ENCODE measurements at places on chromosomes 7 and 10. TPM values are rescaled to one million over a fixed set of nuclear protein-coding genes. Genes with fewer than 3 reads are reported as not detected.

Gene ECD
- 31.5 TPM for total RNA-seq

Gene PNLIPRP2
- not detected for total RNA-seq

Gene CDK14
- total RNA-seq = 21.2 TPM

Gene CDHR3
- 0.19 TPM for total RNA-seq

Gene OR13A1
- not detected for total RNA-seq

Gene ANKRD61
- total RNA-seq = 0.42 TPM

- no peaks in the 10 kb centered on the region for H3K36me3 ChIP-seq
- peak overlapping the region; percentile 32 for H3K27ac ChIP-seq
- H3K27me3 ChIP-seq = no peaks in the 10 kb centered on the region
- peak; percentile 78 for DNase-seq
- peak overlapping the region; percentile 7 for H3K4me3 ChIP-seq
- H3K4me1 ChIP-seq = peaks cover 19% of the 10 kb centered on the region
Observed at GRCh38 chr7:91720260-91720937, 160.1 kb downstream of the MTERF1 start.

DNA sequence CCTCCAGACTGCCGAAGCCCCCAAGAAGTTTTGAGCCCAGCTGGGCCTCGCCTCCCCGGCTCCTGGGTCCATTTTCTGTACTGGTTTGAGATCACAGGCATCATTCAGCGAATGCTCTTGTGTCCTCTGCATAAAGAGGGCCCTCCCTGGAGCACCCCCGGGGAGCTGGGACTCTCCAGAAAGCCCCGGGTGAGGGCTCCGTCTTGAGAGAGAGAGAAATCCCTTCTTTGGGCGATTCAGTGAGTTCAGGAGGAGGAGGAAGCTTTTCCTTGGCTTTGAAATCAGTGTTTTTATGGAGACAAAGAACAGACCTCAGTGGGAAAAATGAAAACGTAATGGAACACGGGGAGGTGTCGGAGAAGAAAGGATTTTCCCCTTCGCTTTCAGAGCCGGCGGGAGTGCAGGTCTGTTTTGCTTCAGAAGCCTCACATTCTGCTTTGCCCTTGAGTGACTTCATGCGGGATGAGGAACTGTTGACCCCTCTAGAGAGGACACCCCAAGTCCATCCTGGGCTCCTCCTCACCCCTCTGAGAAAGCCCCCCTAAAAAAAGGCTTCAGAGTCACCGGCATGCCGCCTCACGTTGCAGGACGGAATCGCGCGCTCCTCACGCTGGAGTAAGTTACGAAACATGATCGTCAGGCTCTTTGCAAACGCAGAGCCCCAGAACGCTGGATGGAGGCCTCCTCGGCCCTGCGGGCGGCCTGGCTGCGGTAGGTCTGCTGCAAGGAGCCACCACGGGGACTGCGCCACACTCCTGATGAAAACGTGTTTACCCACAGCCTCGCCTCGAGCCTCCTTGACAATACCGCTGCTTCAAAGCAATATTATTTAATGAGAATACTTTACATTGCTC lies 8.5 kb upstream of the AP5Z1 start:
- no peaks in the 10 kb centered on the region for H3K4me1 ChIP-seq
- peaks cover 65% of the 10 kb centered on the region for H3K36me3 ChIP-seq
- no peak overlapping the region for H3K27ac ChIP-seq
- DNase-seq = no peak

- H3K27ac ChIP-seq = no peak overlapping the region
- H3K4me1 ChIP-seq = no peaks in the 10 kb centered on the region
- no peak for DNase-seq
- H3K4me3 ChIP-seq = no peak overlapping the region
Observed at GRCh38 chr10:51302316-51302715, 228.0 kb downstream of the PRKG1 start.

DNA sequence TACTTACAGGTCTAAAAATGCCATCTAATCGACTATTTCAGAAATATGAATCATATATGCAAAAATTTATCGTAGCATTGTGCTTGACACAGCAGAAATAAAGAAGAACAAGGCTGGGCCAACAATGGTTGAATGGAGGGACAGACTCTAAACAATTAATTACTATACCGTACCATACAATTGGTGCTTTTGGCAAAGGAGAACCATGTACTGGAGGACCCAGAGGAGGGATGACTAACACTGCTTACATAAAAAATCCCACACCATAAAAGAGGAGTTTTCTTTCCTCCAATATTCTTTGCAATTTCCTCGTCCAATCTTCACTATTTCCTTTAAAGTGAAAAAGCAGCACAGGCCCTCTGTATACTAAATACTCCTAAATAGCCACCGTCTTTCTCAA lies 94.1 kb downstream of the SGMS1 start:
- H3K4me3 ChIP-seq = no peak overlapping the region
- H3K27ac ChIP-seq = no peak overlapping the region
- no peaks in the 10 kb centered on the region for H3K36me3 ChIP-seq
- H3K27me3 ChIP-seq = no peaks in the 10 kb centered on the region
- no peaks in the 10 kb centered on the region for H3K4me1 ChIP-seq

DNA sequence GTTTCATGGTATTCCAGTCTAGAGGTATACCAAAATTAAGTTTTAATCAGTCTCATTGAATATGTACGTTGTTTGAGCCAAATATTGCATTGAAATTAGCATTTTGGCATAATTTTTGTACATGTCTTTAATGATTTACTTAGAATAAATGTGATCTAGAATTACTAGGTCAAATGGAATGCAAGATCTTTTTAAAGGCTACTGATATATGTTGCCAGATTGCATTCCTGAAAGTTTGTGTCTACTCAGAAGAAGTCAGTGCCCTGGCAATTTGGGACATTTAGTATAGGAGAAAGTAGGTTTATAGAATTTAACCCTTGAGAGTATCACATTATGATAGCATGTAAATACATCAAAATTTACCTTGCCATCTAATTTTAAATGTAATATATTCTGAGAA lies 32.4 kb downstream of the KMT2E start:
- H3K27ac ChIP-seq = peak overlapping the region; percentile 37
- H3K4me3 ChIP-seq = no peak overlapping the region
- no peak for DNase-seq
- peaks cover 67% of the 10 kb centered on the region for H3K36me3 ChIP-seq

DNA sequence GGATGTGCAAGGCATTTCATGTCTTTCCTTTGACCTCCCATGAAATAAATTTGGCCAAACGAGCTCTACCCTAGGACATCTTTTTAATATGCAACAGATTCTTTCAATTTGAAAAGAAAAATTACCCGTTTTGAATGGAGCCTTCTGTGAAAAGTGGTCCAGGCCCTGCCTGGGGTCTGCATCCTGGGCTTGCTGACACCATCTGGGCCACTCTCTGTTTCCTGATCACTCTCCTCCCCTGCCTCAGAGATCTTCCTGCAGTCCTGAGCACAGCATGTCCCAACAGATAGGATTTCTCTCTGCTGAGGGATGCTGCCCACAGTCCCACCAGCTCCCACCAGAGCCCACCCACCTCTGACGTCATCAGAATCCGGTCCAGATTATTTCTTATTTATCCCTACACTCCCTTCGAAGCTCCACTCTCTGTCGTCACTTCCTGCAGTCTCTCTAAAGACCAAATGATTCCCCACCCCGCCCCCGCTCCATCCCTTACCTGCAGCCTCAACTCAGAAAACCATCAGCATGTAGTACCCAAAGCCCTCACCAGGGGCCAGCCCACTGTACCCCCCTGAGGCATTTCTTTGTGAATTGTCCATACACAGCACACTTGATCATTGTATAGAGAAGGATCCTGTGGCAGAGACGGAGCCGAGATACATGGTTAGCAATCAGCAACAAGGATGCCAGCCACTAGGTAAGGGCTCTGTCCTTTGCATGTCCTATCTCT lies 192.1 kb upstream of the MGMT start:
- no peaks in the 10 kb centered on the region for H3K36me3 ChIP-seq
- no peaks in the 10 kb centered on the region for H3K27me3 ChIP-seq
- no peaks in the 10 kb centered on the region for H3K4me1 ChIP-seq
- no peak overlapping the region for H3K4me3 ChIP-seq

DNA sequence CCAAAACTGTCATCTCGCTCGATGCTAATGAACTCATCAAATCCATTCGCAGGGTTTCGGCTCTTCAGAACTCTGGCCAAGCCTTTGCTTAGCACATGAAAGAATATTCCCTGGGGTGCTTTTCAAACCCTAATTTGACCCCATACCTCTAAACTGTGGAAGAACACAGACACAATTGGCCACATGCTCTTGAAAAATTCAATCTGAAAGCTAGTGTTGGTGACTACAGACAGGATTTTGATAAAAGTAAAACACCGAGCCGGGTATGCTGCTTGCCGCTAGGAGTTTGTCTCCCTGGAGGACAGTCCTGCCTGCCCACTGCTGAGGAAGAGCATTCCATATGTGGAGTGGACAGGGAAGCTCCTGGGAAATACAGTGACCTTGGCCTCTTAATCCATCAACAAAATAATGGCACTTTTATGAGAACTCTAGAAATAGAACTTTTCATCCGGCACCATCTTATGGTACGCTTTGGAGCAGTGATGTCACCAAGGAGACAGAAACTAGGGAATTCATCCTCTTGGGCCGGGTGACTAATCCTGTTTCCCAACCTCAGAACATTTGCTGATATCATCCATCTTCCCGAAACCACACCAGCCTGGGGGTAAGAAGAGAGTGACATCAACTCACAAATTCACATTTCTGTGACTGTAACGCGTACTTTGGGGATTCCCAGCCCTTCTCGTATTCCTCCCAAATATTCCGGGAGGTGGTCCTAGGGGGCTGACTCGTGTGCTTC lies 34.2 kb downstream of the MTURN start:
- DNase-seq = peak; percentile 93
- H3K4me1 ChIP-seq = peaks cover 47% of the 10 kb centered on the region
- no peak overlapping the region for H3K4me3 ChIP-seq
- H3K36me3 ChIP-seq = peaks cover 12% of the 10 kb centered on the region
- H3K27ac ChIP-seq = no peak overlapping the region

DNA sequence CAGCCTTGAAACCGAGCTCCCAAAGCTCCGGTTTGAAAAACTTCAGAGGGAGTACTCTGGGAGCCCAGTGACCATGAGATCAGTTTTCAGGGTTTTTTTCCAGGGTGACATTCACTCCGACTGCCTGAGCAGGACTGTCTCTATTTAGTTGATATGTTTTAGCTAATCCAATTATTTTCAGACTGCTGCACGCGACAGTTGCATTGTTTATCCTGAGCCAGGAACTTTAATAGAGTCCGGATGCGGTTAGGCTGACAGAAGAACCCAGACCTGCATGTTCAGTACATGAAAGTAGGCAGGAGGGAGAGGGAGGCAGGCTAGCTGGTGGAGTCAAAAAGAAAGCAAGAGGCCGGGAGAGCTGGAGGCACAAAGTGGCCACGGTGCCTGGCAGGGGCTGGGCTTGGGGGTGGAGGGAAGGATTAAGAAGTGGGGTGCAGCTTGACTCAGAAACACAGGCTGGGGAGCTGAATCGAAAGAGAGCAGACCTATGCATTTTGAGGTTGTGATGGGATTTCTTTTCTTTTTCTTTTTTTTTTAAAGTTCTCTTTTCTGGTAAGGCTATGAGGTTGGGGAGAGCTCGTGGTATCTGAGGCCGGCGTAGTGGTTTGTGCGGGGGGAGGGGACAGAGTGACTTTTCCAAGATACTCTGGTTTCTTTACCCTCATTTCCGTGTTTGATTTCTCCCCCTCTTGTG lies 5.7 kb downstream of the GATA3 start:
- peaks cover 32% of the 10 kb centered on the region for H3K4me1 ChIP-seq
- H3K36me3 ChIP-seq = peaks cover 81% of the 10 kb centered on the region
- DNase-seq = peak; percentile 25
- H3K27me3 ChIP-seq = no peaks in the 10 kb centered on the region

DNA sequence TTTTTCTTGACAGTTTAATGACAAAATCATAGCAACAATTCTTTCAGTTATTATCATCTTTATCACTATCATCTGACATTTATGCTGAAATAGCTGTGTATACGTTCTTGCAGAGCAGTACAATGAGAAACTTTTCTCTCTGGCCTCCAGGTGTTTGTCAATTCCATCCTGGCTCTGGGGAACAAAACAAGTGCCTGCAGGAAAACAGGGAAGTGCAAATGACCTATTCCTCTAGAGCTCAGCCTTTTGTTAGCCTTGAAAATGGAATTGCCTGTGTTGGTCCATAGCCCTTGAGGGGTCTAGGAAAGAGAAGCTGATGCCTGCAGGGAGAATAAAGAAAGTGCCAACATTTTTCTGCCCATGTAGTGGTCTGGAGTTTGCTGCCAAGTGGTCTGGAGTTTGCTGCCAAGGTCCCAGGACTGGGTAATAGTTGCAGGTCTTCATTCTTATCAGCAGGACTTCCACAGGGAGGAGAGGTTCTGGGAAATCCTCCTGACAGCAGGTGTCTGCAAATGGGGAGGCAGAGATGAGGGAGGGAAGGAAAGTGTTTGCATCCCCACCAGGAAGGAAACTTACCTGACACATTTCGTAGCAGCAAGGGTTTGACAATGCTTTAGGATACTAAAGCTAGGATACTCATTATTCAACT lies 10.1 kb upstream of the CSTF2T start:
- H3K27me3 ChIP-seq = no peaks in the 10 kb centered on the region
- no peak for DNase-seq
- H3K36me3 ChIP-seq = no peaks in the 10 kb centered on the region

DNA sequence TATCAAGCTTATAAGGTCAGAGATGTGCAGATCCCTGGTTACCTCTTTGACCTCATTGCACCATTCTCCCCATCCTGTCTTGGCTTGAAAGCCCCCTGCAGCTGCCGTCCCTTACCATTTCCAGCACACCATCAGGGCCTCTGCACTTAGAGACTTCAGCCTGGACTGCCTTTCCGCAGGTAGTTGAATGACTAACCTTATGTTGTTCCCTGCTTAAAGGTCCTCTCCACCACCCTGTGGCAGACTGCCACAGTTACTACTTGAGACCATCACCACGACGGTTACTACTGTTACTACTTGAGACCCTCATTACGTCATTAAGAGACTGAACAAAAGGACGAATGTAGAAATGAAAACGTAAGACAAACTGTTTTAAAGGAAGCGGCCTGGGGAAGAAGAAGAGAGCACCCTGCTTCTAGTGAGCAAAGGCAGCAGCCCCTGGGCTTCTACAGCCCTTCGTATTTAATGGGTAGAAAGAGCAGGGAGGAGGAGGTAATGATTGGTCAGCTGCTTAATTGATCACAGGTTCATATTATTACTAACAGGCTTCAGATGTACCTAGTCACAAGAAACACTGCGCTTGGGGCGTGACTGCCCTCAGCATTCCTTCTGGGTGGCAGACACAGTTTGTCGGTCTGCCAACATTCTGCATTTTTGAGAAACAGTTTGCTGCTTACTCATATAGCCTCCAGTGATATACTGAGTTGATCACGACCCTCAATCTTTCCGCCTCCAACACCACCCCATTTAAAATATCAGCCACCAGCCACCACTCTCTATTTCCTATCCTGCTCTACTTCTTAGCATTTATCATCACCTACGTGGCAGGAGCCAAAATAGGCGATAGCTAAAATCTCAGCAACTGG lies 74.1 kb upstream of the PARD3 start:
- H3K4me1 ChIP-seq = peaks cover 17% of the 10 kb centered on the region
- no peaks in the 10 kb centered on the region for H3K27me3 ChIP-seq
- H3K27ac ChIP-seq = peak overlapping the region; percentile 44
- H3K4me3 ChIP-seq = no peak overlapping the region
- peak; percentile 60 for DNase-seq
